Endothelial cell of umbilical vein (primary cell): ENCODE measurements at places on chromosomes 1 and 21. TPM values are rescaled to one million over a fixed set of nuclear protein-coding genes. Genes with fewer than 3 reads are reported as not detected.

DNA sequence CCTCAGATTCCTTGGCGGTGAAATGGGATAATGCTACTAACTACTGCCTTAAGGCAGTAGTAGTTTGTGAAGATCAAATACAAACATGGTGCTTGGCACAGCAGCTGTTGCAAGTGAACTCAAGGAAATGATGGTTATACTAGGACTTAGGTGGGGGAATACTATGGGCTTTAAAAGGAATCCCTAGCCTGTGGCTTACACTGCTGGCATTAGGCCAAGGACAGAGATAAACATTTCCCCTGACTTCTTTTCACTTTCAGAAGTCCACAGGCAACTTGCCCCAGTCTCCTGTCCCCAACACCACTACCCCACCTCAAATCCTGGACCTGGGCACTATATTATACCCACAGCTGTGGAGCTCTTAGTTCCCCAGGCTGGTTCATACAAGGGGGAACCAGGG is 13.1 kb upstream of the VAMP4 start:
- DNase-seq, result no peak

- no peak for DNase-seq
Observed at GRCh38 chr1:39384305-39384704, 107.1 kb upstream of the BMP8A start.

- no peak for DNase-seq
Observed at GRCh38 chr1:7526867-7527732, 244.0 kb upstream of the VAMP3 start.

The KCNJ15 gene
- 1.4 and 1.5 TPM in 2 replicates for total RNA-seq

The LCE2A gene
- not detected in 2 replicates for total RNA-seq

DNA sequence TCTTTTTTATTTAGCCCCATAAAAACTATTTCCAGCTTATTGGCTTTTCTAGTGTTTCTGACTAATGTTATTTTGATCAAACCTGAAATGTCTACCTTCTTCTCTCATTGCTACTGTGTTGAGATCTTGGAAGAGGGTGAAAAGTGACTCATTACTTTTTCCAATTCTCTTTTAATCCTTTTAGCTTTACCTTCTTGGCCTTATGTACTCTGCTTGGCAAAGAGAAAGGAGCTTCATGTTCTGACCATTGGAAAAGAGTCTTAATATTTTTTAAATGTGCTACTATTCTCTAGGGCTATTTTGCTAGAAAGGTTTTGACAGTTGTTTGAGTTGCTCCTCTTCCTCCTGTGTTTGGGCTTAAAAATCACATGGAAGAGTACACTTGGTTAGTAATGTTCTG is 97.8 kb upstream of the CHODL start:
- no peak for DNase-seq

DNA sequence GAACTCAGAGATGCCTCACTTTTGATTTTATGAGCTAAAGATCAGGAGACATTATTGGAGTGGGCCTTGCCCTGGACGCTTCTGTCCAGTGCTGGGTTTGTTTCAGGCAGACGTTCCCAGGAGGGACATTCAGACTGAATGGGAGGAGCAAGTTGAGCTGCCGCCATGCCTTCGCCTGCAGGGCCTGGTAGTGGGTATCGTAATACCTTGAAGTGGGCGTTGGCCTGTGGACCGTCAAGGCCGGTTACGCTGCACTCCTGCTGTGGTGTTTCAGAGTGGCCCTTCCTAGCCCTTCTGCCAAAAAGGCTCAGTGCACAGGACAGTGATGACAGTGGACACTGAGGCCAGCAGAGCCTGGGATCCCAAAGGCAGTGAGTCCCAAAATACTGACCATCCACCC is 1.6 kb downstream of the FAM3B start:
- no peak for DNase-seq

GRCh38 chr1:185439727-185440415 is 122.8 kb upstream of the IVNS1ABP start:
- peak; percentile 24 for DNase-seq

The PAQR6 gene
- 1.6 and 2.2 TPM in 2 replicates for total RNA-seq

DNA sequence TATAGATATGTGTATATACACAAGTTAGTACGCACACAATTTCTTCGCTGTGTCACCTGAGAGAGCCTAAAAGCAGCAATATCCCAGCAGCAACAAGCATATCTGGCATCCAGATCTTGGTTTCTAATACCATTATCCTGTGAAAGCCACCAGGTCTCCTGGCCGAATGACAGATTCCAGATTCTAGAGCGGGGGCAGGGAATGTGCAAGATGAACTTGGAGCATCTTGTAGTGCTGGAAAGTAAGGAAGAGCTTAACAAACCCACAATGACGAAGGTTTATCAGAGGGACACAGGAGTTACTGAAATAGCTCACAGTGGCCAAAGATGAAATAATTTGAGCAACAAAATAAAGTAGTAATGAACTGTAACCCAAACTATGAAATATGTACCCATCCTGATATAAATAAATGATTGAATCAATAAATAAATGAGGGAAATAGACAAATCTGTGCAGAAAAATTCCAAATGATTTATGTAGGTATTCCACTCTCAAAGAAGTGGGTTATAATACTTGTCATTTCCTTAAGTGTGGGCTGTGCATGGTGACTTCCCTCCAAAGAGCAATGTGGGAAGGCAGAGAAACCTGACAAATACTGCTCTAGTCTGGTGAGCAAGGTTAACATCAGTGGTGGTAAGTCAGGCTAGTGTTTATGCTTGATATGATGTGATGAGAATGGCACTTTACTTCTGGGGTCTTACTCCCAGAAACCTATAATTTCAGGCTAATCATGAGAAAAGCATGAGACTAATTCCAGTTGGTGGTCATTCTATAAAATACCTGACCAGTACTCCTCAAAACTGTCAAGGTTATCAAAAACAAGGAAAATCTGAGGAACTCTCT is 67.9 kb downstream of the LRRC8D start:
- DNase-seq, result no peak

- DNase-seq, result peak; percentile 53
Observed at GRCh38 chr1:220281159-220281574, 8.9 kb upstream of the RAB3GAP2 start.

- DNase-seq, result no peak
Observed at GRCh38 chr1:54480525-54480848, 67.5 kb upstream of the ACOT11 start.

The EPS8L3 gene
- not detected in 2 replicates for total RNA-seq

The TMEM82 gene
- total RNA-seq, result not detected in 2 replicates

DNA sequence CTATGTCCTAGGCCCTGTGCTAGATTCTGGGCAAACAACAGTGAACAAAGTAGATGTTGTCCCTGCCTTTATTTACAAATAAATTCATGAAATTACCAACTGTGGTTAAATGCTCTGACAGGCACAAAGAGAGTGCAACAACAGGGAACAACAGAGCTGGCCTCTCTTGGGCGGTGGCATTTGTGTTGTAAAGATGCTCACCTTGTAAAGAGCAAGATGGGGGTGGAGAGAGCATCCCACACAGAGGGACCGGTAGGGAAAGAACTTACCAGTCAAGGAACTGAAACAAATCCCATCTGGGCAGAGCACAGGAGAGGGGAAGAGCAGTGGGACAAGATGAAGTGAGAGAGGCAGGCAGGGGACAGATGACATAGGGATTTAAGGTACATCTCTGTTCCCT is 21.6 kb upstream of the SLC22A15 start:
- no peak for DNase-seq

The FCRL4 gene
- not detected in 2 replicates for total RNA-seq

The BOLA1 gene
- total RNA-seq, result 7.0 and 10.8 TPM in 2 replicates

The SYT11 gene
- 33.7 and 36.5 TPM in 2 replicates for total RNA-seq

The FUBP1 gene
- total RNA-seq, result 163 and 166 TPM in 2 replicates

The NLRP3 gene
- total RNA-seq, result 0.07 and 0.24 TPM in 2 replicates

DNA sequence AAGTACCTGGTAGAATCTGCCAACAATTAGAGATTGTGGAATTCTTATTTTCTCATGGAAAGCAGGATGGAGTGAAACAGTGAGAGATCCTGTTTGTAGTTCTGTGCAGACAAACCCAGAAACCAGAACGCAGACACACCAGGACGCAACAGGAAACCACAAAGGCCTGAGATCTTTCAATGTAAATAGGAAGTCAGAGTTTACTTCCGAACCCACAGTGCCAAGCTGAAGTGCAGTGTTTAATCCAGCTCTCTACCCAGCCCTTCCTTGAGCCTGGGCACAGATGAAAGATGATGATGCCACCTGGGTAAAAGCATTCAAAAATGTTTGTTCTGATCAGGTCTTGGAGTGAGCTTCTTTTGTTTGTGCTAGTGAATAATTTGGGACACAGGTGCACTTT is 244.2 kb upstream of the HOOK1 start:
- DNase-seq, result peak; percentile 80

GRCh38 chr1:87305151-87305550 is 23.5 kb upstream of the LMO4 start:
- no peak for DNase-seq

The RPE65 gene
- not detected in 2 replicates for total RNA-seq

- DNase-seq, result peak; percentile 52
Observed at GRCh38 chr1:167722152-167722869, 529 bp downstream of the MPZL1 start.

- peak; percentile 64 for DNase-seq
Observed at GRCh38 chr1:8651236-8651890, 166.1 kb downstream of the RERE start.

- no peak for DNase-seq
Observed at GRCh38 chr1:230422221-230422981, 3.7 kb downstream of the PGBD5 start.

DNA sequence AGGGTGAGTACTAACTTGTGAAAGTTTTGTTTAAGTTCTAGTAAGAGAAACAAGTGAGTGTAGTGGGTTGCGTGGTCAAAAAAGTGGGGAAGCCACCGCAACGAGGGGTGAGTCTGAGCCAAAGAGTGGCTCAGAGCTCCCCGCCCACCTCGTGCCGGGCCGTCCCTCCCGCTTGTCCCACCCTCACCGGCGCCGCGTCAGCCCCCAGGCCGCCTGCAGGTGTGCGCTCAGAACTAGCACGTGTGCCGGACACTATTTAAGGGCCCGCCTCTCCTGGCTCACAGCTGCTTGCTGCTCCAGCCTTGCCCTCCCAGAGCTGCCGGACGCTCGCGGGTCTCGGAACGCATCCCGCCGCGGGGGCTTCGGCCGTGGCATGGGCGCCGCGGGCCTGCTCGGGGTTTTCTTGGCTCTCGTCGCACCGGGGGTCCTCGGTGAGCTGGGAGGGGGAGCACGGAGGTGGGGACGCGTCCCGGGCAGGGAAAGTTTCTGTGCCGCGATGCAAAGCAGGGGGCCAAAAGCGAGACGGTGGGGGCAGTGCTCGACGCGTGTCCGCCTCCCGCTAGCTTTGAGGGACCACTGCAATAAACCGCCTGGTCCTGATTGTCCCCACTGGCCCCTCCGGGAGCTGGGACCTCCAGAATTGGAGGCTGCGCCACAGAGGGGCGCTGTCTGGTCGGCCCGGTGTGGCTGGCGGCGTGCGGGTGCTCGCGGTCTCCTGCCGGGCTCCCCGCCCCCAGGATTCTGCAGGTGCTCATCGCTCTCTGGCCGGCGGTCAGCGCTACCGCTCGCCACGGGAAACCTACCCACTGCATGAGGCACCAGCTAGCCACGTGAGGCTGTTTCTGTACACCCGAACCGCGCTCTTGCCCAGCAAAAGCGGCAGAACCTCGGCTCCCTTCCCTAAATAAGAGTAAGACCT is at the start of gene CR2:
Gene CR2, plus strand, starts transcription at position 283 of the 919 bp plus-strand sequence. Its CDS starts 91 bp downstream, at position 374.
- no peak for DNase-seq

DNA sequence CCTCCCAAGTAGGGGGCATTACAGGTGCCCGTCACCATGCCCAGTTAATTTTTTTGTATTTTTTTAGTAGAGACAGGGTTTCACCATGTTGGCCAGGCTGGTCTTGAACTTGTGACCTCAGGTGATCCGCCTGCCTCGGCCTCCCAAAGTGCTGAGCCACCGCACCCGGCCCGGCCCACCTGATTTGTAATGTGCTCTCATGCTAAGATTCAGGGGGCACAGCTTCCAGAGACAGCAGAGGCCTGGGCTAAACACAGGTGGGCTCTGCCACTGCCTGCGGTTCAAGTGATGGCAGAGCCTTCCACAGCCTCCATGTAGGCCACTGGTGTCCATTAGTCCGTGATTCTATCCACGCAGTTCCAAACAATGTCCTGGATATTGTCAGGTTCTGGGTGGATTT is 98.4 kb downstream of the PDE9A start:
- DNase-seq, result no peak

The SLC35F3 gene
- not detected in 2 replicates for total RNA-seq

The TMEM125 gene
- total RNA-seq, result not detected in 2 replicates

The UQCRH gene
- total RNA-seq, result 253 and 266 TPM in 2 replicates

- no peak for DNase-seq
Observed at GRCh38 chr1:204260601-204261197, 46.9 kb upstream of the GOLT1A start.

The ATAD3B gene
- total RNA-seq, result 45.8 and 48.2 TPM in 2 replicates

GRCh38 chr1:35171579-35171978 is 21.4 kb downstream of the SFPQ start:
- DNase-seq, result no peak

- DNase-seq, result peak; percentile 61
Observed at GRCh38 chr21:15121655-15122120, 56.9 kb upstream of the NRIP1 start.

DNA sequence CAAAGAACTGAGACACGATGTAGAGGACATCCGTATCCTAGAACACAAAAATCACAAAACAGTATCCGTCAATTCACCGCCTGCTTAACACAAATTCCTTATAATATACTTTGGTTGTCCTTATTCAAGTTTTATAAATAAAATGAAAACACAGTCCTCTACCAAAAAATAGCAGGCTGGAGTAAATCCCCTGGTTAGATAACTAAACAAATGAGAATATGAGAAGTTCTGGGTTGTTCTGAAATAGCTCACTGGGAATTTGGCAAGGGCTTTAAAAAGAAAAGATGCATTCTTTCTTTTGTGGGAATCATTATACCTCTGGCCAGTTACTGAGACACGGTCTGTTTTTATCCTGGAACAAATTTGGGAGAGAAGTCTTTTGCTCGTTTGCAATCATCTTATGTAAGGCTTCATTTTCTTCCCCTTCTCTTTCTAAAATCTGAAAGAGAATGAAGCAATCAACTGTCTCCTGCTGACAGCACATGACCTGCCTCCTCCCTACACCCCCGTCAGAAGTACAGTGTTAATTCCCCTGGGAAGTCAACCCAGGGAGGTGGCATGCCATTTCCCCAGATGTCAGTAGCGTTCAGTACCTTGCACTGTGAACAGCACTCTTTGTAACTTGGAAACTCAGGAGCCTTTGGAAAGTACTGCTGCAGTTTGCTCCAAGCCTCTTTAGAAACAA is 37.1 kb upstream of the RAP1GAP start:
- no peak for DNase-seq

The SYTL1 gene
- not detected in 2 replicates for total RNA-seq

The PRKAA2 gene
- total RNA-seq, result 0.78 and 1.2 TPM in 2 replicates

DNA sequence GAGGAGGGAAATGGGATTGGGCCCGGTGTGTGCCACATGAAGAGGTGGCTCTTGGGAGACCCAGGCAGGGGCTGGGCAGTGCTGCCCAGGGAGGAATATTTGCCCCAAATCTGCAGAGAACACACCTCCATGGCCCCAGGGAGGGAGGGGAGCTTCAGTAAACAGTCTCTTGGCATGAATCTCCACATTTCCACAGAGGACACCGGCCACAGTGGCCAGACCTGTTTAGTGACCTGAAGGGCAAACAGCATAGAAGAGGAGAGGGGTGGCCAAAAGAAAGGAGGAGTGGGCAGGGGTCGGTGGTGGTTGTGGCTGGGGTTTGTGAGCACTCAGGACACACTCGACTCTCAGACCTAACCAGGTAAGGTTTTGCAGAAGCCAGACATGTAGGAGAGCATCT is 54.0 kb upstream of the IFFO2 start:
- DNase-seq, result no peak
